ENCODE measurements at places on chromosomes 1 and 21. TPM values are rescaled to one million over a fixed set of nuclear protein-coding genes. Genes with fewer than 3 reads are reported as not detected.

DNA sequence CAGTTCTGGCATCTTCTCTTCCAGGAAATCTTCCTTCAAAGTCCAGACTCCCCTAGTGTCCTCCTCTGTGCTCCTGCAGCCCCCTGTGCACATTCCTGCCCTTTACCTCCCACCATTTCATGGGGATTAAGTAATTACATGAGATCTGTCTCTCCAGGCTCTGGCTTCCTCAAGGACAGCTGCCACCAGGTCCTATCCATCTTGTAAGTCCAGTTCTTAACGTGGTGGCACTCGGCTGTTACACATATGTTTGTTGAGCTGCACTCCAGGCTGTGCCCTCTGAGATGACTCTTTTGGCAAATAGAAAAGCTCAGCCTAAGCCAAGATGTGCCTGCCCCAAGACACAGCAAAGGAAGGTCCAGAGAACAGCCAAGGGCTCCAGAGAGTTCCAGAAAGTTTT lies 57.4 kb upstream of the CAMK1G start:
- no peak for DNase-seq

DNA sequence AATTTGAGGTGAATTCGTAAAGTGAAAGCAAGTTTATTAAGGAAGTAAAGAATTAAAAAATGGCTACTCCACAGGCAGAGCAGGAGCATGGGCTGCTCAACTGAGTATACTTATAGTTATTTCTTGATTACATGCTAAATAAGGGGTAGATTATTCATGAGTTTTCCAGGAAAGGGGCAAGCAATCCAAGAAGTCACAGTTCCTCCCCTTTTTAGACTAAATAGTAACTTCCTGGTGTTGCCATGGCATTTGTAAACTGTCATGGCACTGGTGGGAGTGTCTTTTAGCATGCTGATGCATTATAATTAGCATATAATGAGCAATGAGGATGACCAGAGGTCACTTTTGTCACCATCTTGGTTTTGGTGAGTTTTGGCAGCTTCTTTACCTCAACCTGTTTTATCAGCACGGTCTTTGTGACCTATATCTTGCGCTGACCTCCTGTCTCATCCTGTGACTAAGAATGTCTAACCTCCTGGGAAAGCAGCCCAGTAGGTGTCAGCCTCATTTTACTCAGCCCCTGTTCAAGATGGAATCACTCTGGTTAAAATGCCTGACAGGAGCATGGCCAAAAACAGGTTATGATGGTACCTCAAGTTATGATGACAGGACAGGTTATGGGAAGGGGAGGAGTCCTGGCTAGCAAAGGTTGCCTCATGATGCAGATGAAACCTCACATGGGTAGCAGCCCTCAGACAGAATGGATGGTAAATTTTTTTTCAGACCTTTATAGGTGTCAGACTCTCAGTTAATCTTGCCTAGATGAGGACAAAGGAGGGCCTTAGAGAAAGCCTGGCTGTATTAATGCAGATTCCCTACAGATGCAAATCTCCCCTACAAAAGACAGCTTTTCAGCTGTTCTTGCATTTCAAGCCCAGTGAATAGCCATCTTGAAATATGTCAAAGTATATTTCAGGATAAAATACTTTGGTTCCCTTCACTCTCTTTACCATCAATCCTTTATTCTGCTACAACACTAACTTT lies 49.7 kb downstream of the SIPA1L2 start:
- DNase-seq = no peak

DNA sequence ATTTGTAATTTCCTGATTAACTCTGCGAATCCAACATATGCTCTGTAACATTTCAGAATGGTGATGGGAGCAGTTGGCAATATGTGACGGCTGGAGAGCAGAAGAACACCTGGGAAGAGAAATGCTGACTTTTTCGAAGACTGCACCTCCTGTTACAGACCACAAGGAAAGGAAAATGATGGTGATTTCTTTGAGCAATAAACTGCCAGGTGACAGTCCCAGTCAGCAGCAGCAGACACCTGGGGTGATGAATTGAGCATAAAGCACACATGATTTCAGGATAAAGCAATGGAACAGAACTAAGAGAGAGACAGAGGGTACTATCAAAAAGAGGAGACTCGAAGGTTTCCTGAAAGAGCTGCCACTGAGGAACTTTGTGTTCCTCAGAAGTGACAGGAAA lies 528.6 kb downstream of the NEGR1 start:
- DNase-seq = no peak

Gene C1orf198
- 16.6 TPM for total RNA-seq

Gene PEX11B
- total RNA-seq = 33.8 TPM
